ENCODE measurements at places on chromosomes 1 and 21.

DNA sequence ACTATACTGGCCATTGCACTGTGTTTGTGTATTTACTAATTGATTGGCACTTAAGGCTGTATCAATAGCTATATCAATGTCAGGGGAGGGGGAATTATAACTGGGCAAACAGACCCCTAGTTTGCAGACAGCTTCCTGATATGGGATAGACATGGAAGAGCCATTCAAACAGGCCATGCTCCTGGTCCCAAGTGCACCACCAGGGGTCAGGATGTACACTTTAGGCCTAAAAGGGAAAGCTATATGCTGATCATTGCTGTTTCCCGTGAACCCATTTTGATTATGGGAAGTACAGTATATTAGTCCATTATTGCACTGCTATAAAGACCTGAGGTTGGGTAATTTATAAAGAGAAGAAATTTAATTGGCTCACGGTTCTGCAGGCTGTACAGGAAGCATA, 124.9 kb upstream of the BACE2 start:
- DNase-seq = no peak

DNA sequence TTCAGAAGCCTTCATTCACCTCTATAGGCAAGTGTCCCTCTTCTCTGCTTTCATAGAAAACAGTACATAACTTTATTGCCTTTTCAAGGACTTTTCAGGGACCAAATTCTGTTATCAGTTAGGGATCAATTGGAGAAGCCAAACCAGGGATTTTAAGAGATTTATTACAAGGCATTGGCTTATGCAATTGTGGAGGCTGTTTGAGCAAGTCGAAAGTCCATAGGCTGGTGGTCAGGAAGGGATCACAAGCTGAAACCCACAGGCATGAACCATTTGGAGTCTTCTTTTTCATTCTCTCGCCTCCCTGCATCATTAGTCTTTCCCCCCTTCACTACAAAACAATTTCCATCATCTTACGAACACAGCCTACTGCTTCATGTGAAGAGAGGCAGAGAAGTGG, 34.8 kb upstream of the SYCP1 start:
- DNase-seq = no peak

DNA sequence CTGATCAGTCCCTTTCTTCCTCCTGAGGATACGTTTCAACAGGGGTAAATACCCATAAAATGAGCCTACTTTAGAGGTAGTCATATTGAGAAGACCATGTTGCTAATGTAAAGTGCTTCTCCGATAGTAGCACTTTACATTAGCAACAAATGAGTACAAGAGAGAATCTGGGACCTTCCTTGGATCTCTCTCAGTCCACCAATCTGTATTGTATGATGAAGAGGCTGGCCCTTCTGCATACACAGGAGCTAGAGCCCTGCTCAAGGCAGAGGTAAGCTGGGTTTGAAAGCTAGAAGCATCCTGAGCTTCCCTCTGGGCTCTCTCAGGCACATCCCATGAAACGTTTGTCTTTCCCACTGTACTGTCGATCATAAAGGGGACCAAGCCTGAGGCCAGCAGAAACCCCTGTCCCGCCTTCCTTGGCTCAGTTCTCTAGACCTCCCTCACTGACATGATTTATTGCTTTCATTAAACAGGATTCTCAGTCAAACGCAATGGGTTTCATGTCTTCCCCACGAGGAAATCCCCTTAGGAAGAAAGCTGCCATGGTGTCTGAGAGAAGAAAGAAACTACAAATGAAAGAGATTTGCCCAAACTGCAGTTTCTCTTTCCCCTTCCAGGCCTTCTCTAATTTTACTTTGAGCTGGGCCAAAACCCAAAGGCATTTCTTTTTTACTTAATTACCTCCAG, 62.8 kb upstream of the BCAR3 start:
- DNase-seq = no peak

DNA sequence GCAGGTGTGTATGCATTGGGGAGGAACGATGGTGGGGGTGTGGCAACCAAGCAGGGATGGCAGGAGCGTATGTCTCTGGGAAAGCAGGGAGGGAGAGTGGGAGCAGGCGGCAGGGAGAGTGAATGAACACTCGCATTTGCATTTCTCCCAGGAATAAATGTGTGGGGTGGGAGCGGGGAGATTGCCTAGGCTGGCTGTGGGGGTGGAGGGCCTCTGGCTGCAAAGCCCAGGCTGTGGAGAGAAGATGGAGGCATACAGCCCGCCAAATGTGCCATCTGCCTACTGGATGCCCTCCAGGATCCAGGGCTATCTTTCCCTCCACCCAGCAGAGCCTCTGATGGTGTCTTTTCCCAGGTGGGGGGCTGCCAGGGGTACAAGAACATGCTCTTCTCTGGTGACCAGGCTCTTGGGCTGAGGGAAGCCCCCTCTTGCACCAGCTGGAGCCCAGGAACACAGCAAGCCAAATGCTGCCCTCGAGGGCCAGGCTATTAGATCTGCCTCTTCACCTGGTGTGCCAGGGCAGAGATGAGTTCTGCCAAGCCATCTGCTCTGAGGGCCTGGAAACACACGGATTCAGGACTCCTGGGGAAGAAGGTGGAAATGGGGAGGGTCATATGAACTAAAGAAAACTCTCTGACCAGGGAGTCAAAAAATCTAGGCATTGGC, 1.7 kb upstream of the OPTC start:
- DNase-seq = no peak

- no peak for DNase-seq
Observed at GRCh38 chr1:77562596-77563150, 119.8 kb downstream of the ZZZ3 start.
